ENCODE measurements at places on chromosomes 2 and 18.
A peak's percentile ranks its signal among the peaks of the same experiment; 100 is the strongest.

DNA sequence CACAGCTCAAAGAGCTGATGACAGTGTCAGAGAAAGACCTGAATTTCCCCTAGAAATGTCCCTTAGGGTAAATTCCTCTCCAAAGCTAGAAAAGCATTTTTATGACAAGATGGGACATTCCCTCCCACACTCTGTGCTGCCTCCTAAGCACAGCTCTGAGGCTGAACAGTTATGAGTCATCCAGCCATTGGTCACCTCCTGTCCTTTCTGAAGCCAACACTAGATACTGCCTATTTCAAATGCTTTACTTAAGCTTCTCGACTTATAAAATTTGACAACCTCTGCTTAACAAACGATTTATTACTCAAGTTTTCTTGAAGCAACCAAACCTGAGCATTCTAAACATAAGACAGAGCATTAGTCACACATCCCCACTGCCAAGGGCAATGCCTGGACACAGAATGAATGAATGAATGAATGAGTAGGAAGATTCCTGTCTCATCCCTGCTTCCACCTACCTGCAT is 35.4 kb downstream of the B4GALT6 start:
- peak; percentile 79 for DNase-seq

DNA sequence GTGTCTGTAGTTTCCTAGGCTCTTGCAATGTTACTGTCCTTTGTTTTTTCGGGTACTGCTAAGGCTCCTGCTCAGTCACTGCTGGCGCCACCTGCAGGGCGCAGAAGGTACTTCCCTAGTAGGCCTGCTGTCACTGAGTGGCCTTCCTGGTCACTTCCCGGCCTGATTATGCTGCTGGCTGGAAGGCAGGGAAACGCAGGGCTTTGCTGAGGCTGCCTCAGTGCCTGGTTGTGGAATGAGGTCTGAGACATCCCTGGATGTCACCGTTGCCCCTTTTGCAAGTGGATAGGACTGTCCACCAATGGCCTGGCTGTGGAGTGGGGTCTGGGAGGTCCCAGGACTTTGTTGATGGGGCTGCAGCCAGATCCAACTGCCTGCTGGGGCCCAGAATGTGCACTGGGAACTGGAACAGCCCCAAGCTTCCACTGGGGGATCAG is 13.1 kb downstream of the DAW1 start:
- DNase-seq = no peak

- peak; percentile 49 for DNase-seq
Observed at GRCh38 chr18:48292782-48293424, 116.3 kb downstream of the ZBTB7C start.

DNA sequence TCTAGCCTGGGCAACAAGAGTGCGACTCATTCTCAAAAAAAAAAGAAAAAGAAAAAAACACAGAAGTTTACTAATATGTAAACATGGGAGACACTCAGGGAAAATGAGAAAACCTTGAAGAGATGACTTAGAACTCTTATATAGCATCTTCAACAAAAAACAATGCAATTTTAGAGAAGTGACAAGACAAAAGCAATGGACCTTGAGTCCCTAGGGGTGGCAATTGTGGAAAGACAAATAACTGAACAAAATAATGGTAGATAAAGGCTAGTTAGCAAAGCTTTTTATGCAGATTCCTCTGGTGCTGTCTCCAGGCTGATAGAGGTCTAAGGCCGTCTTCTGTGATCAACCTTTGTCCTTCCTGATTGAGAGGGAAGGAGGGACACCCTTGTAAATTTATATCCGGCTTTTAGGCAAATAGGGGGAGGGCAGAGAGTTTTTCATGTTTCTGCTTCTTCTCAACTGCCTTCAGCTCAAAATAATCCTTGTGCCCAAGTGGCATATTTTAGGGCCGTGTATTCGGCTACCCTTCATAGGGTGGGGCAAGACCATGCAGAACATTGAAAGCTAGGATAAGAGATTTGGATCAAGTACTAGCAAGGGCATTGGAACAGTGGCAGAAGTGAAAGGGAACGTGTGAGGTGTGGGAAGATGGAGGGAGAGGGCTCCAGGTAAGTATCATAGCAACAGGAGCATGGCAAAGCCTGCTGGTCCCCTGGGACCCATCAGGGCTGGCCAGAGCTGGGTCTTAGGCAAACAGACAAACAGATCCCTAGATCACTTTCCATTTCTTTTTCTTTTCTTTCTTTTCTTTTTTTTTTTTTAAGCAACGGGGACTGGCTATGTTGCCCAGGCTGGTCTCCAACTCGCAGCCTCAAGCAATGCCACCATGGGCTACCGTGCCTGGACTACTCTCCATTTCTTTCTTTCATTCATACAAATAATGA is 116.2 kb upstream of the STPG4 start:
- DNase-seq = no peak

DNA sequence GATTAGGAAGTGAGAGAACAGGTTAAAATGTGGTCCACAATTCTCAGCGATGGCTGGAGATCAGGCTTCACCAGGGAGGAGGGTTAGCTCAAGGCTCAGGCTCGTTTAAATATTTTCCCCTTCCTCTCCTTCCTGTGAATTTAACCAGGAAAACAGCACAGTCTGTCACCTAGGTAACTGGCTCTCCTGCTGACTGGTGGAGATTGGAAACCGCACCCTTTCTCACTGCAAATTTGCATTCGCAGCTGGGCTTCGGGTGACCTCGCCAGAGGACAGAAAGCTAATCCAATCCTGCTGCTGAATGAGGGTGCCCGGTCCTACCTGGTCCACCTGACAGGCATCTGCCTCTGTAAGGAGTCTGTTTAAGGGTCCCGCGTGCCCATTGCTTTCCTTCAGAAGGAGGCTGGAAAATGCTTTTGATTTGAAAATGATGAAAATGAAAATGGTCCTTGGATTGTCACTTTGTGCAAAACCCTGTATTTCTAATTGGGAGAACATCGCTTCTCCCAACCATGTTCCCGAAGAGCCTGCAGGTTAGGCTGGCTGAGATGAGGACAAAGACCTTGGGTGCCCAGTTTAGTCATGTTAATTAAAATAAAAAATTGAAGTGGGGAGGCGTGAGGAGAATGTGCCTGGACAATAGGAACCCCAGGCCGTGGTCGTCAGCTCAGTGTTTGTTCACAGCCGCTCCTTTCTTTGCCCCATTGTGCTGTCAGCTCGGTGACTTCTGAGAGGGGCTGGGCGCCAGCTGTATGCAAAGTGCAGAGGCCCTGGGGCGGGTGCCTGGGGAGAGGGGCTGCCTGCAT is 43.4 kb upstream of the MTCL1 start:
- DNase-seq = no peak

DNA sequence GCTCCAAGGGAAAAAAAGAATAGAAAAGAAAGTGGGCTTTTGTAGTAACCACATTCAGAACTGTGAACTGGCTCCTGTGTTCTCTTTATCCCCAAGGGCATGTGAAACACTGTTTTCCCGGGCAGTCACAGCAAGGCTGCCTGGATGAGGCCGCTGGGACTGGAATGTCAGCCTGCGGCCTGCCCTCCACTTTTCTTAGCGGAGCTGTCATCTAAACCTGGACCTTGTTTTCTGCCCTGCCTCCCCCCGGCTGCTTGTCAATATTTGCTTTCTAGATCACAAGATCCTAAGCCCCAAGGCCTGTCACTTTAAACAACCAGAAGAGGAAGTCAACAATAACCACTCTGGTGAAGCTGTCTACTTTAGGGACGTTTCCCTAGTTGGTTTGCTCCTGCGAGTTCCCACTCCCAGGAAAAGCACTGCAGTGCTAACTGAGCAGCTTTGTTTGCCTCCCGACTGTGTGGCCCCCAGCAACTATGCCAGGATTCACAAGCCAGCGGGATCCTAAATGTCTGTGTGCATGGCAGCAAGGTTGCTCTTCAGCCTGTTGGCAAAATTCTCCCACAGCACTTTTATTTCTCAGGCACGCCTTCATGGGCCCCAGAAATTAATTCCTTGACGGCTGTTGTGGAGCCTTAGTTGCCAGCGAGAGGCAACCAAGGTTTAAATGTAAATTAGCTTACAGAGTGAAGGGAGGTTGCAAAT is 30.6 kb downstream of the SOWAHC start:
- DNase-seq = no peak

DNA sequence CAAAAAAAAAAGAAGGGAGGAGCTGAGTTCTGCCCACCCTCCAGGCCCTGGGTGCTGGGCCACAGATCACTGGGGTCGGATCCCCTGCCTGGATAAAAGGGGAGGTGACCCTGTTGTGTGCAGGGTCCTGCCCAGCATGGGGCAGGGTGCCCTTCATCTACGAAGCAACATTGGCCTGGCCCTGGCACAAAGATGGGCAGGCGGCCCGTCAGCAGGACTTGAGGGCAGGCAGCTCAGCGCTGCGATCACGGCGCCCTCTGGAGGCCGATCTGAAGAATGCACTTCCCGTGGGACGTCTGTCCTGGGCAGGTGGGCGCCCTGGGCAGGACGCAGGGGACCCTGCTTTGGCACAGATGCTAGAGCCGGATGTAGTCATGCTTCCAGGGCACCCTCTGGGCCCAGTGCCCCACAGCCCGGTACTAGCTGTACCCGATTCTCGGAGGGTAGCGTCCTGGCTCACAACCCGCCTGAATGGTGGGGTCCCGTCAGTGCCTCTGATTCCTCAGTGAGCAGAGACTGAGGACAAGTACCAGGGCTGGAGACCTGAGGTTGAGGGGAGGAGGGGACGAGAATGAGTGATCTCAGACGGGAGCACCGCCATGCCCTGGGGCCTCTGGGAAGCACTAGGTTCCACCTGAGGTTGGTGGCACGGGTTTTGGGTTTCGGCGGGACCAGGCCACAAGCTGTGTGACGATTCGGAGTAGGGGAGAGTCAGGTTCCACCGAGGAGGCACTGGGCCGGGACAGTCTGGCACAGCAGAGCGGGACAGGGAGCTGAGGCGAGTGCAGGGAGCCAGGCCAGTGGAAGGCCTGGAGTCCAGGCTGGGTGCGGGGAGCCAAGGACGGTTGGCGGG is 18.0 kb downstream of the ARID5A start:
- peak; percentile 63 for DNase-seq

DNA sequence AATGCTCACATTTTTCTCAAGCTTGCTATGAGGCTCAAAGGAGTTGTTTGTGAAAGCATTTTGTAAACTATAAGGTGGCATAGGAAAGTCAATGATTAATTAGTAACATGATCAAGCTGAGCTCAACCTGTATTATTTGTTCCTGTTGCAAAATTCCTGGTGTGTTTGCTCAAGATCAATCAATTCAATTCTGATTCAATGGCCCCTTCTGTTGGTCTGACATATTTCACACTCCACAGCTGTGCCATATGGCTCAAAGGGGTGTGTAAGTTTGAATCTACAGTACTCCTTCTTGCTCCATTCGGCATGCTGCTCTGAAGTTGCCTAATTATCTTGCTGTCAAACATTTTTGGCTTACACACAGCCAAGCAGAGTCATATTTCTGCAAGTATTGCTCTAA is 341.6 kb upstream of the LRP1B start:
- DNase-seq = no peak

DNA sequence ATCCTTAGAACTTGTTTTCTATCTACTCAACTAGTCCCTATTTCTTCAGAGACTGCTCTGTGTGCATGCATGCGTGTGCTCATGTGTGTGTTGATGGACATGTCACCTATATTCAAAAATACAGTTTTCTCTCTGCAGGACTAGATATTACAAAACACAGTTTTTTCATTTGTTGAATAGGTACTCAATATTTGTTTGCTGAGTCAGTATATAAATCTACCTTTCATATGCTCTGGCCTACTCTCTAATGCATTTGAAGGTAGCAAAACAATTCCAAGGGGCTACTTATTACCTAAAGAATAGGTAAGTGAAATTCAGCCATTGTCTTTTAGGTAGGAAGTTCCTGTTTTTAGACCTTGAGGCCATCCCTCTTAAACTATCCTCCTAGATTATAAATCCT is 8.6 kb upstream of the UBE2E3 start:
- DNase-seq = no peak

- no peak for DNase-seq
Observed at GRCh38 chr2:229370509-229370908, 99.4 kb upstream of the PID1 start.

DNA sequence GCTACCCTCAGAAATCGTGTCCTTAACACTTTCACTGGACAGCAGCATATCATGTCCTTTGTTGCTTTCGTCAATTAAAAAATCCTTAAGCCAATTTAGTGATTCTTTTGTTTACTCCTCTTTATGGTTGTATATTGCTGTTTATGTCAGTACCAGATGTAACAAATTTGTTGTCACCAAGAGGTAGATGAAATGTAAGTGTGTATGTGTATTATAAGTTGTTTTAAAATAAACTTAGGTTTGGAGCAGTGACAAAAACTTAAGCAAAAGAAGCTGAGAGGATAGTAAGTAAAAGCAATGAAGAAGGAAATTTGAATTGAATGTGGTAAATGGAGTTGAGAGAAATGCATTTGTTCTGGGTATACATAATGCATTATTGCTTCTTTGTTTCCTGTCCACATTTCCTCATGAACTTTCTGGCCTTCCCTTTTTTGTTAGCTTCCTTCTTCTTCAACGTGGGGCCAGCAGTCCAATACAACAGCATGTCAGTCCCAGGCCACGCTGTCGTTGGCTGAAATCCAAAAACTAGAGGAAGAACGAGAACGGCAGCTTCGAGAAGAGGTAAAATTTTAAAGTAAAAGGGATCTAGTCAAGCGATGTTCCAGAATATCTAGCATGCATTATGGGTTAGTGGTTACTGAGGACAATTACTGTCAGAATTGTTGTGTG is 30.5 kb upstream of the SNORC start:
- DNase-seq = no peak

GRCh38 chr2:69177785-69178636 is 165.0 kb downstream of the ANTXR1 start:
- peak; percentile 64 for DNase-seq

DNA sequence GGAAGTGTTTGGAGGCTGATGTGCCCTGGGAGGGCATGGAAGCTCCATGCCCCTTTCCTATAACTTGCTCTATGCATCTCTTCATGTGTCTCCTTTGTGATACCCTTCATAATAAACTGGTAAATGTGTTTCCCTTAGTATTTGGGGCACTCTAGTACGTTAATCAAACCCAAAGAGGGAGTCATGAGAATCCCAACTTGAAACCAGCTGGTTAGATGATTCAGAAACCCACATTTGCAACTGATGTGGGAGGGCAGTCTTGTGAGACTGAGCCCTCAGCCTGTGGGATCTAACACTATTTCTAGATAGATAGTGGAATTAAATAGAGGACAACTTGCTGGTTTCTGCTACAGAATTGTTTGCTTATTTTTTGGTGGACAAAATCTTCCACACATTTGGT is 20.3 kb downstream of the ANKRD30B start:
- DNase-seq = no peak

- DNase-seq = no peak
Observed at GRCh38 chr18:3097082-3097481, 84.1 kb upstream of the LPIN2 start.

DNA sequence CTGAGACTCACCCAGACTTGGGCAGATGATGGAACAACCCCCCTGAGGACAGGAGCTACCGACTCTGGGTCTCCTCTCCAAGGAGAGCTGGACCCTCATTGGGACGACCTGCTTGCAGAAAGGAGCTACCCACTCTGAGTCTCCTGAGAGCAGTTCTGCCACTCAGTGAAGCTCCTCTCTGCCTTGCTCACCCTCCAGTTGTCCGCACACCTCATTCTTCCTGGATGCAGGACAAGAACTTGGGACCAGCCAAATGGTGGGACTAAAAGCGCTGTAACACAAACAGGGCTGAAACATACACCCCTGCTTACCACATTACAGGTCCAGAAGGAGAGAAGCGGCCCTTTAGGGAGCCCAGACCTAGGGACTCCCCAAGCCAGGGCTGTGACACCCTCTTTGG is 124.9 kb upstream of the CCDC150 start:
- no peak for DNase-seq

- DNase-seq = no peak
Observed at GRCh38 chr2:64260093-64260803, 116.0 kb upstream of the PELI1 start.

GRCh38 chr2:71948781-71949536 is 198.7 kb downstream of the CYP26B1 start:
- DNase-seq = no peak

- DNase-seq = no peak
Observed at GRCh38 chr2:236180076-236180816, 12.1 kb upstream of the GBX2 start.
